ENCODE measurements at places on chromosomes 11 and 22. TPM values are rescaled to one million over a fixed set of nuclear protein-coding genes. Genes with fewer than 3 reads are reported as not detected.

DNA sequence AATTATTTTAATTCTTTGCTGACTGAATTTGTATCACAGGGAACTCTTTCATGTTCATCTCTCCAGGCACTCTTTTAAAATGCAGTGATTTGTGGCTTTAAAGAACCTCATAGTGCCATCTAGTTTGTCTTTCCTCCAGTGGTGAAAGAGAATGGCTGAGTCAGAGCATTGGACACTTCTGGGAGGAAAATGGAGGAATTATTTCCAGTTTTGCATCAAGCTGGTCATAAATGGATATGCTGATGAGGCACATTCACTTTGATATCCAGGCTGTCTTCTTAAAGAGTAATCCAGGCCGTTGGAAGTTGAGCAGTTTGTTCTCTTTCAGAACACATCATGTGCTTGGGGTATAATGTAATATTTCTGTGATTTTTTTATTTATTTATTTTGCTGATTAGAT, 273.7 kb downstream of the DDX10 start:
- DNase-seq, result no peak

Gene OR52I2
- total RNA-seq, result not detected

DNA sequence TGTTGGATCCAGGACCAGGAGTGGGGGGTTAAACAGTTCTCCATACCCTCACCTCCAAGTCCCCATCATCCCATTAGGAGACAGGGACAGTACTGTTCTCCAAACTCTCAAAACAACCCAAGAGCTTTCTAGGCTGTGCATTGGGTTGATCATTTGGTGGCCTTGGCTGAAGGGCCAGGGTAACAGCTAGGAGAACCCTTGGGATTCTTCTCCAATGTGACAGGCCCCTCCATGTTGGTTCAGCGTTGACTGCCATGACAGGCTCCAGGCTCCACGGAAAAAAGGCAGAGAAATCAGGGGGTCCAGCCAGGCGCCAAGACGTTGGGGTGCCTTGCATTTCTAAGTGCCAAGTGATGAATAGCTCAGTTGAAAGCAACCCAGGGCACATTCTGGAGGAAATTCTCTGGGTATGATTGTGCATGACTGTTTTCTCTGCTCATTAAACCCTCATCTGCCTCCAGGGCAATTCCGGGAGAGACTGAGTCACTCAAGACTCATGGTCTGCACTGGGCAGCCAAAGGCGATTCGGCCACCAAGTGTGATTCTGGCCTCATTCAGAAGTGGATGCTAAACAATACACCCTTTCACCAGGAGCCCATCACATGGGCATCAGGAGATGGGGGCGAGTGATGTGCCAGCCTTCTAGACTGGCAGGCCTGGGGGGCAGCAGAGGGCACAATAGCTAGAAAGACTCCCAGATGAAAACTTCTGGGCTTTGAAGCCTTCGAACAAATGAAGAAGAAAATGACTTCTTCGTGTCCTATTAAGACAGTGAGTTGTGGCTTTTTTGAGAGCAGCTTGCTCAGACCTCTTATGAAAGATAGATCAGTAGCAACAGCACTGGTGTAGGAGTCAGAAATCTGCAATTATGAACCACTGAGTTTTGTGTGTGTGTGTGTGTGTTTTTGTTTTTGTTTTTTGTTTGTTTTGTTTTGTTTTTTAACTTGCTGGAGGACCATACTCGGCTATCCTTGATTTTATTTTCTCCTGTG, 27.7 kb downstream of the CD44 start:
- peak; percentile 29 for DNase-seq

DNA sequence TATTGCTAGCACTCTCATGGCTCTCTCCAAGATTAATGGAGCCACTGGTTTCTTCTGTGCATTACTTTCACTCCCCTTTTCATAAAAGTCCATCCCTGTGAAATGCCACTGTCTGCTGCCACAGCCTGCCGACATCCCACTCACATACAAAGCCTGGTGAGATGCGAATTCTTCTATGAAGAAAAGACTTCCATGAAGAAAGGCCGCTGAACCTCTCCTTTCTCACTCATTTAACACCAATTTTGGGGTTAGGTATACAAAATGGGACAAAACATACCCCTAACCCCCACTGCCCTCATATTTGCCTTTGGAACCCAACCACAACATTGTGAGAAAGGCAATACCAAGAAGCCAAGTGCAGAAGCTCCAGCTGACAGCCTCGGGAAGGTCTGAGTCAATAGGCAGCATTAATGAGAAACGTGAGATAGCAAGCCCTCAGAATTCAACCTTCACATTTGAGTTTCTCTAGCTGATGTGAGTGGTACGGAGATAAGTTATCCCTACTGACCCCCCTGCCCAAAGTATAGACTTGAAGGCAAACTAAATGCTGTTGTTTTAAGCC, 156.4 kb downstream of the ATG16L2 start:
- DNase-seq, result no peak

- peak; percentile 76 for DNase-seq
Observed at GRCh38 chr11:16603890-16604793, 134.3 kb upstream of the C11orf58 start.

- DNase-seq, result peak; percentile 62
Observed at GRCh38 chr11:111097191-111097590, 148.3 kb upstream of the POU2AF2 start.

GRCh38 chr11:83779876-83780275, 493.7 kb upstream of the CCDC90B start:
- DNase-seq, result no peak

Gene ZC3H12C
- total RNA-seq, result 18.7 TPM

- DNase-seq, result no peak
Observed at GRCh38 chr11:90220391-90220790, 2.5 kb downstream of the CHORDC1 start.

DNA sequence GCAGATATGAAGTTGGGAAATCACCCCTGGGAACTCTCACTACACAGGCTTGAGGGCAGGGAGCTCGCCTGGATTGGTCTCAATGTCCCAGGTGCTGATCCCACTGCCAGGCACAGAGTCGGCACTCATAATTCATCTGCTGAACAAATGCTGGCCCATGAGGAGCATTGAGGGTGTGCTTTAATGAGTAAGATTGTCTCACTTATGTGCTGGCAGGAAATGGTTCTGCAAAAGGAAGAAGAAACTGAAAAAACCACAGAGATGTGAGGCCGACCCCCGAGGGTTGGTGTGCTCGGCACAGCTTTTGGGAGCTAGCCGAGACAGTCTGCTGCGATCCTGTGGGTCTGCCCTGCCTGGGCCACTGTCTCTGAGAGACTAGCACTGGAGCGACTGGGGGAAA, 9.4 kb downstream of the PLAAT2 start:
- no peak for DNase-seq

GRCh38 chr11:119367661-119368120, 13.8 kb downstream of the USP2 start:
- no peak for DNase-seq

Gene DDIAS
- 0.86 TPM for total RNA-seq

- DNase-seq, result no peak
Observed at GRCh38 chr22:30423301-30423958, 2.1 kb upstream of the MTFP1 start.

DNA sequence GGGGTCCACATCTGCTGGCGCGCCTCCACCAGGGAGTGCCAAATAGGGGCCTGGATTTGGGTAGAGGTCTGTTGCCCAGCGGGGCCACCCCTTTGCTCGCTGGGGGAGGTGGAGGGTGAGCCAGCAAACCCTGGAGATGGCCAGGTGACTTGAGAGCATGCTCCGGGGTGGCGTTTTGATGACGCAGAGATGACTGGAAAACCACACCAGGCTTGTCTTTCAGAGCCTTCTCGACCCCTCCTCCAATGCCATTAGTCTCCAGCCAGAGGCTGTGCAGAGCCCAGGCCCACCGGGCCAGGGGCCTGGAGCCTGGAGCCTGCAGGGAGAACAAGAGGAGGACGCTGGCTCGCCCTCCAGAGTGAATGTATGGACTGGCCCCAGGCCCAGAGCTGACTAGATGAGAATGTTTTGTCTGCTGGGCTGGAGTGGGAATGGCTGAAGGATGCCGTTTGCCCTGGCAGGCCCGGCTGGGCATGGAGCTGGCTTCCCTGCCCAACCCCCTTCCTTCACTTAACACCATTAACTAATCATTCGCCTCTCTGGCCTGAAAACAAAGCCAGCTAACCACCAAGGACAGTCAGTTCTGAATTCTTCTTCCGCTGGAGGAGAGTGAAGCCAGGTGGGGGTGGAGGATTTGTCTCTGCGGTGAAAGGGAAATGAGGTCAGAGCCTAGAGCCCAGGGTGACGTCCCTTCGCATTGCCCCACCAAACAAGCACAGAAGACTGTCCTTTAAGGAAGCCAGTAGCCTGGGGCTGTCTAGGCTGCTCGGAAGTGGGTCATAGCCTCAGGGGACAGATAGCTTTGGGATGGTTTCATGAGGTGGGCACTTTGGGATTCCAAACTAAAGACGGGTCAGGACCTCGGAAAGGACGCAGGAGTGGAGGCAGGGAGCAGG, 1.6 kb upstream of the MCAM start:
- peak; percentile 60 for DNase-seq

- DNase-seq, result no peak
Observed at GRCh38 chr22:47100019-47100418, 337.6 kb downstream of the TBC1D22A start.

GRCh38 chr22:36442506-36443197, 38.8 kb downstream of the TXN2 start:
- no peak for DNase-seq

- DNase-seq, result peak; percentile 76
Observed at GRCh38 chr11:45021692-45022141, 71.0 kb upstream of the TP53I11 start.

DNA sequence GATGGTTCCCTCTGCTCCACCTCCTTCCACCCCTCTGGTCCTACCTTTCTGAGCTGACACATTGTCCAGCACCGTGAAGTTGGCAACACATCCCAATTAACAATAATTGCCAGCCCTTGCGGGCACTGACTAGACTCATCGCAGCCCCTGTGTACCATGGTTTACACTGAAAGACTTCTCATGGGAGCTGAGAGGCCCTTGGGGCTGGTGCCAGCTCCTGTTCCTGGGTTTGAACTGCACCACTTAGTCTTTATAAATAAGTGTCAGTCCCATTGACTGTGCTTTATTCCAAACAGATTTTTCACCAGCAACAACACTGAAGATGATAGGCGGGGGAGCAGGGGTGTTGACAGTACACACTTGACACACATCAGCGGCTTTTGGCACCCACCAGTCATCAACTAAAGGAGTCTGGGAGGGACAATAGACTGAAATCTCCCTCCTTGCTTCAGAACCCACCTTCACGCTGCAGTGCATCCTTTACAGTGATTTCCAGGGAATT, 447.3 kb downstream of the NTM start:
- no peak for DNase-seq

DNA sequence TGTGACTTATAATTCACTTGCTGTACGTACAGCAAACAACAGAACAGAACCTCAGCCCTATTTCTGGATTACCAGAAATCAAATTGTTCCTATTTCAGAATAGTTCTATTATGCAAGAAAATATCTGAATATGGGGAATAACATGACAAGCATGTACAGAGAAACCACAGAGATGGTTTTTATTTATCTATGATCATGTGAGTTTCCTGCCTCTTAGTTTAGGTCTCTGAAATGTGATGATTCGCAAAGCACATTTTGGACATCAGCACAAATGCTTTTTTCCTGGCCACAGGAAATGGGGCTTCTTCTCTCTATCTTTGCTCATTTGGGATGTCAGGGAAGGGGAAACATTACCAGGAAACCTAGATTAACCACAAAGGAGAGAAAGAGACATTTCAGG, 266.7 kb upstream of the CTSC start:
- no peak for DNase-seq

- DNase-seq, result no peak
Observed at GRCh38 chr11:16312233-16312765, 44.0 kb downstream of the SOX6 start.
